ENCODE measurements at places on chromosomes 13 and 19. TPM values are rescaled to one million over a fixed set of nuclear protein-coding genes. Genes with fewer than 3 reads are reported as not detected.

SYNGR4 gene
- 0.25 TPM for total RNA-seq

RASAL3 gene
- not detected for total RNA-seq

KLK12 gene
- total RNA-seq, result not detected

IL17D gene
- 0.46 TPM for total RNA-seq

GGACT gene
- total RNA-seq, result 27.4 TPM

DCLK1 gene
- total RNA-seq, result 3.4 TPM

DPF1 gene
- total RNA-seq, result 2.1 TPM

PLIN3 gene
- total RNA-seq, result 59.5 TPM

C19orf81 gene
- total RNA-seq, result 4.4 TPM

POSTN gene
- 16.4 TPM for total RNA-seq

NTF4 gene
- total RNA-seq, result not detected

LILRA1 gene
- total RNA-seq, result not detected
